ENCODE measurements at places on chromosomes 4 and X.

GRCh38 chr4:151296227-151296626, 19.3 kb downstream of the PRSS48 start:
- DNase-seq, result no peak

- peak; percentile 37 for DNase-seq
Measured at GRCh38 chr4:78747475-78747922, 28.7 kb upstream of the BMP2K start.

DNA sequence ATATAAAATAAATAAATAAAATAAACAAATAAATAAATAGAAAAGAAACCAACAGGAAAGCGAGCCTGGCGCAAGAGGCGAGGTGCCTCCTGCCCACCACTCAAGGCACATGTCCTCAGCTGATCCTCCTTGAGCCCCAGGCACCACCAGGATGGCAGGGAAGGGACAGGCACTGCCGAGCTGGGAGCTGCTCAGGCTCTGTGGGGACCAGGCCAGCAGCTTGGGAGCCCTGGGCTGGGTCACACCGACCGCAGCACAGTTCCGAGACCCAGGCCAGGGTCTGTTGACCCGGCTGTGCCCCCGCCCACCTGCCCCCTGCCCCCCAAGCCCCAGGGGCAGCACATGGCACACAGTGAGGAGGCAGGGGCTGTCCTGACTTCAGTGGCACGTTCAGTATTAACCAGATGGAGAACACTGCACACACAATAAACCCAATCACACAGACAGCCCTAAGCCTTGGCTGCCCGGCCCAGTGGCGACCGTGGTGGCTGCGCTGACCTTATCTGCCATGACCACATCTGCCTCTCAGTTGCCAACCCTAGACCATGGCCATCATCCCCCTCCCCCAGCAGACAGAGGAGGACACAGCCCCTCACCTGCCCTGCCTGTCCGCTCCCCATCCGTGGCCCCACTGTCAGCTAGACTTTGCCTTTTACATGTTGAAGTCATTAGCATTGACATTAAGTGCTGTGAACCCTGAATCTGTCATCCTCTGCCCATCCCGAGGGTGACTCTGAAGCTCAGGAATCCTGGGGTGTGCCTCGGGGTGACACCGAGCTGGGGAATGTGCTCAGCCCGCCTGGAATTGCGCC, 2.9 kb upstream of the TREX2 start:
- no peak for DNase-seq

DNA sequence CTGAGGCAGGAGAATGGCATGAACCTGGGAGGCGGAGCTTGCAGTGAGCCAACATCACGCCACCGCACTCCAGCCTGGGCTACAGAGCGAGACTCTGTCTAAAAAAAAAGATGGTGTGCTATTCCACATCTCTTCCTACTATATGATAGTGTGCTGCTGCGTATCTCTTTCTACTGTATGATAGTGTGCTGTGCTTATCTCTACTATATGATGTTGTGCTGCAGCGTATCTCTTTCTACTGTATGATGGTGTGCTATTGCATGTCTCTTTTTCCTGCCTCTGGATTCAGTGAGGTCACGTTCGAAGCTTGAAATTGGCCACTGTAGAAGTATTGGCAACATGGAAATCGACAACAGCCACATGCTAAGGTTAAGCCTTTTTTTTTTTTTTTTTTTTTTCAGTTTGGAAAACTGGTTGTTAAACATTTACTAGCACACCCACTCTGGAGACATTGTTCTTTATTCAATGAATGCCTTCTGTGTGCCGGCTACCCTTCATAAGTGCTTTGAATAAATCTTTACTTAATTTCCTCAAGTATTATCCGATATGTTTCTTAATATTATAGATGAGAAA, 31.0 kb downstream of the ARFIP1 start:
- DNase-seq, result no peak

GRCh38 chrX:152861116-152861515, 30.3 kb downstream of the NSDHL start:
- DNase-seq, result no peak

DNA sequence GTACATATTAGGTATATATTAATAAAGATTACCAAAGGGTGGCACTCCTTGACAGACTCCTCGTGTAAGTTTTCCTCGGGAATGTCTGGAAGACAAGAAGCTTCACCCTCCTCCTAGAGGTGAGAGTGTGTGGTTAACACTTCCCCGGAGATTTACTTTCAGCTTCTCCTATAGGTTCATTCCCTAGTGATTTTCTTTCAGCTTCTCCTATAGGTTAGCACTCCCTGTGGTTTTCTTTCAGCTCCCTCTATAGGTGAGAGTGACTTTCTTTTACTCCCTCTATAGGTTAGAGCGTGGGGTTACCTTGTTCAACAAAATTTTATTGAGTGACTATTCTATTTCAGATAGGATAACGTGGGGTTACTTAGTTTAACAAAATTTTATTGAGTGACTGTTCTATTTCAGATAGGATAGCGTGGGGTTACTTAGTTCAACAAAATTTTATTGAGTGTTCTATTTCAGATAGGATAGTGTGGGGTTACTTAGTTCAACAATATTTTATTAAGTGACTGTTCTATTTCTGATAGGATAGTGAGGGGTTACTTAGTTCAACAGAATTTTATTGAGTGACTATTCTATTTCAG, 106.0 kb upstream of the PLAC1 start:
- DNase-seq, result no peak

DNA sequence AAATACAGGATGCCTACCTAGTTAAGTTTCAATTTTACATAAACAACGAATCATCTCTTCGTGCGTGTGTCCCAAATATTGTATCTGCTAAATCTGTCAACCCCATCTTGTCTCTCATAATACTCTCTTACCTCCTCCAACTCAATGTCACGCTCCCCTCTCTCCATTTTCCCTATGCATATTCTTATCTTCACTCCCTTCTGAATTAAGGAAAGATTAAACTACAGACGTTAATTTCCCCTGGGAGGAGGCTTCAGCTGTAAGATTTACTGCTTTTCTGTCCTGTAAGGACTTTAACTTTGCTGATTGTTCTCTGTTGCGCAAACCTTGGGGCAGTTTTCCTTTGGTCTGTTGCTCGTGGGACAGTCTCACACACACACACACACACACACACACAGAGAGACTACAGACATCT, 455 bp upstream of the ABCB7 start:
- no peak for DNase-seq

DNA sequence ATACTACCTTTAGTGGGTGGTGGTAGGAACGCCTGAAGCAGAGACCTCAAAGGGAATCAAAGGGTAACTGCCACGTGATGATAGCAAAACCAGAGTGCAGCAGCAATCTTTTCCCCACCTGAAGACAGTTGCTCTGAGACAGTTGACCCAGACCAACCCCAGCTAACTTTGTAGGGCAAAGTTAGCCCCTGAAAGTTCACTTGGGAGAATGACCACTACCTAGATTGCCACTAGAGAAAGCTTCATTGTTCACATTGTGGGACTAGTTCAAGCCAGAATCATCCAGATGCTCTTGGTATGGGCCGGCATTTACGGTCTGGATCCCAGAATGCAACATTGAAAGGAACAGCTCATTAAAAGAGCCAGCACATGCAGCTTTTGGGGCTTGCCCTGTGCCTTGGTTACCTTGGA, 4.1 kb downstream of the SEPTIN6 start:
- no peak for DNase-seq

GRCh38 chr4:126451237-126451873, 1136.6 kb downstream of the FAT4 start:
- DNase-seq, result no peak

DNA sequence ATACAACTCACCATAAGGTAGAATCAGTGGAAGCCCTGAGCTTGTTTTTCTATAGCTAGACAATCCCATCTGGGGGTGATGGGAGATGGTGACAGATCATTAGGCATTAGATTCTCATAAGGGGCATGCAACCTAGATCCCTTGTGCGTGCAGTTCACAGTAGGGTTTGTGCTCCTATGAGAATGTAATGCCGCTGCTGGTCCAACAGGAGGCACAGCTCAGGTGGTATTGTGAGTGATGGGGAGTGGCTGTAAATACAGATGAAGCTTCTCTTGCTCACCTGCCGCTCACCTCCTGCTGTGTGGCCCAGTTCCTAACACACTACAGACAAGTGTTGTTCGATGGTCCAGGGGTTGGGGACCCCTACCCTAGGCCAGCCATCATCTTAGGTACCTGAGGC, 5.9 kb upstream of the GATB start:
- no peak for DNase-seq

DNA sequence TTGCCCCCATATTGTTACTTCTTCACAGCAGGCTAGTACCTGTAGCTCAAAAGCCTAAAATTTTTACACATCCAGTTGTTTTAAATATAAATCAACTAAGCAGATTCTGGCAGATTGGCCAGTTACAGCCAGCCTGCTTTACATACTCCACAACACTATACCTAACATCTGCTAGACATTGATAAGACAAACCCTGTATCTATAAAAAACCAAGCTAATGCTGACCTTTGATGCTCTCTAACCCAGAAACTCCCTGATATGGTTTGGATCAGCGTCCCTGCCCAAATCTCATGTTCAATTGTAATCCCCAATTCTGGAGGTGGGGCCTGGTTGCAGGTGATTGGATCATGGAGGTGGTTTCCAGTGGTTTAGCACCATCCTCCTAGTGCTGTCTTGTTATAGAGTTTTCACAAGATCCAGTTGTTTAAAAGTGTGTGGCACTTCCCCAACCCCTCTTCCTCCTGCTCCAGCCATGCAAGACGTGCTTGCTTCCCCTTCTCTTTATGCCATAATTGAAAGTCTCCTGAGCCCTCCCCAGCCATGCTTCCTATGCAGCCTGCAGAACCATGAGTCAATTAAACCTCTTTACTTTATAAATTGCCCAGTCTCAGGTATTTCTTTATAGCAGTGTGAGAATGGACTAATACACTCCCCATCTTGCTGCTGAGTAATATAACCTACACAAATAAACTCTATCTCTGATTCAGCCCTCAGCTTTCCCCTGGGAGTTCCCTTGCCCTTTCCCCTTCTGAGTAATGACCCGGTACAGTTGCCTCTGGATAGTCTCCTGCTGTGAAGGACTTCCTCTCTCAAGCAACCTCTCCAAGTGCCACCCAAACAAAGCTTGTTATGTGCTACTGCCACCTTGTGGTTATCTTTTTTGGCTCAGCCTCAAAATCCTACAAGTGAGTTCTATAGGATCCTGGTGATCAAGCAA, 39.6 kb downstream of the ZCCHC13 start:
- DNase-seq, result peak; percentile 72

- DNase-seq, result no peak
Measured at GRCh38 chrX:102154900-102155805, 624 bp downstream of the BEX5 start.

GRCh38 chr4:2943364-2944090, 19.7 kb downstream of the NOP14 start:
- DNase-seq, result no peak

DNA sequence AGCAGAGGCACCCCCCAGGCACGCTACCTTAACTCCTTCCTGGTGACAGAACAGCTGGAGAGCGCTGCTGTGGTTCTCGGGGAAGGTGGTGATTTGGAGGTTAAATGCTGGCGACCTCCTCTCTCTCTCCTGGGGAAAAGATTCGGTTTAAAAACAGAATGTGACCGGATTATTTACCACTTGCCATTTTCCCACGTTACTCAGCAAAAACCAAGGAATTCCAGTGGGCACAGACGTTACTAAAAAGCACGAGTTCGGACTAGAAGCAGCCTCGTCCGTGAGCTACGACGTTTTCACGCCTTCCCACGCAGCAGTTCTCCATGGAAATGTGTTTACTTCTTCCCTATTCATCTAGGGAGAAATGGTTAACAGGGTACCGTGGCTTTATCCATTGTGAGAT, 32.3 kb upstream of the C4orf50 start:
- DNase-seq, result no peak

GRCh38 chr4:183435803-183436202, 8.6 kb upstream of the CDKN2AIP start:
- DNase-seq, result no peak

- DNase-seq, result no peak
Measured at GRCh38 chr4:4763822-4764557, 95.5 kb upstream of the MSX1 start.

DNA sequence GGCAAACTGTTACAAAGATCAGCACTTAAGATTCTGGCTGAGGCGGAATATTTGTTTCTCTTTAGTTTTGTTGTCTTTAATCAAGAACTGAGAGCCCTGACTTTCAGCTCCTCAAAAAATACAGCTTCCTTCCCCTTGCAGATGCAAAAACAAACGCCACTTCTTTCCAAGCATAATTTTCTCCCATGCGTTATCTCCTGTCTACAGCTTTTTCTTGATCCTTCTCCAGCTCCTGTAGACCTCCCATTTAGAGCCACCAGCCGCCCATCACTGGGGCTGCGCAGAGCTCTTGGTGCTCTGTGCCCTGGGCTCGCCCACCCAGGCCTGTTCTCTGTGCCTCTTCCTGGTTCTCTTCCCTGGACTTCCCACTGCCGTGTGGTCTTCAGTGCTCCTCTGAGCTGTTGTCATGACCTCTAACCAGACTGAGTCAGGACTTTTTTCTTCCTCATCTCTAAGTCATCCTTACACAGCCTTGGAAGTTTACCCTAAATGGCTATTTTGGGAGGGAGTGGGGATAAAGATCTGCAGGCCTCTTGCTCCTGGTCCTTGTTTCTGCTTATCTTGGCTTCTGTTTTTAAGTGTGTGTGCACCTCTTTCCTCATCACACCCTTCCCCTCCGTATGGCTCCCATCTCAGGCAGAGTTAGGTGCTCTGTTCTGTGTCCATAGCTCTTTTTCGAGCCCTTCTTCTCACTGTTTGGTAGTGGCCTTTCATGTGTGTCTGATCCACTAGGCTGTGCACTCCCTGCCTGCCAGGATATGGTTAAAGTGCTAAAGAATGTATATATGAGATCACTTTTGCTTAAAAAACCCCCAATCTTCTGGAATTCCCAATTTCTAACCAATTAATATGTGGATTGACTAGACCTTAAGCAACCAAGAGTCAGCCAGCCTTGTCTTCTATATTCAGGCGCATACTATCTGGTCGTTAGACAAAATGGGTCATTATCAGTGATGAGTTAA, 122.5 kb downstream of the PTTG2 start:
- DNase-seq, result no peak

GRCh38 chrX:139187738-139188137, 342.8 kb upstream of the F9 start:
- DNase-seq, result no peak

- DNase-seq, result no peak
Measured at GRCh38 chrX:93695981-93696380, 22.0 kb downstream of the FAM133A start.

- DNase-seq, result no peak
Measured at GRCh38 chrX:129642641-129643040, 12.1 kb downstream of the APLN start.

GRCh38 chr4:108450236-108450898, 170.0 kb upstream of the RPL34 start:
- no peak for DNase-seq
